Gastroesophageal sphincter (tissue), 4 donors: ENCODE measurements at places on chromosomes 6 and 20.

GRCh38 chr6:4021854-4022695 is 56.9 kb downstream of the FAM217A start:
- no peak for ATAC-seq

DNA sequence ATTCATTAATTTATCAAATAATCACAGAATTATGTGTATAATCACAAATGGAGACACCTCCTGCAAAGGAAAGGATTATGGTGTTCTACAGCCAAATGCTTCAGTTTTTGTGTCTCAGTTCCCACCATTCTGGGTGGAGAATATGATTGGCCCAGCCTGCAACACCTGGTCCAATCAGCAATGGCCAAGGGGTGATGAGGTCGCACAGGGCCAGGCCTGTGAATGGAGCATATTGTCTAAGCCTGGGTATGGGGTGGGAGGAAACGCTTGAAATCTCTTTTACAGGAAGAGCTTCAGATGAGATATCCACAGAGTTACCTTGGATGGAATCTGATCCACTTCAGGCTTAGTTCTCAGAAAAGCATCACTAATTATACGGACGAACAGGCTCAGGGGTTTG is 271.6 kb downstream of the DHX35 start:
- ATAC-seq, result no peak

DNA sequence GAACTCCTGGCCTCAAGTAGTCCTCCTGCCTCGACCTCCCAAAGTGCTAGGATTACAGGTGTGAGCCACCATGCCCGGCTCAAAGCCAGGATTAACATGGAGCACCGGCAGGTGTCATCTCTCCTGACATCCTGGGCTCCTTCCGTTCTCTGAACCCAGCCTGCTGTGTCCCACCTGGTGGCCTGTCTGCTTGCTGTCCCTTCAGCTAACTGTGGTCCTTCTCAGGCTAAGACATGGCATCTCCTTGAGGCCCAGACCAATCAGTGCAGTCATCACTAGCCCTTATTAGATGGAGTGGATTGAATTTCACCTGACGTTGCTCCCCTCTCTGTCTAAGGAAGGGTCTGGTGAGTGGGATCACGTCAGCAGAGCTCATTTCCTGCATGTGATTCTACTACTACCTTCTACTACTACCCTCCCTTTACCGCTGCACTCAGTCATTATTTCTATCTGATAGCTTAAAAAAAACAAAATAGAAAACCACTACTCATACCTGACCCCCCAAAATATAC is 28.0 kb upstream of the SYNJ2 start:
- no peak for ATAC-seq

DNA sequence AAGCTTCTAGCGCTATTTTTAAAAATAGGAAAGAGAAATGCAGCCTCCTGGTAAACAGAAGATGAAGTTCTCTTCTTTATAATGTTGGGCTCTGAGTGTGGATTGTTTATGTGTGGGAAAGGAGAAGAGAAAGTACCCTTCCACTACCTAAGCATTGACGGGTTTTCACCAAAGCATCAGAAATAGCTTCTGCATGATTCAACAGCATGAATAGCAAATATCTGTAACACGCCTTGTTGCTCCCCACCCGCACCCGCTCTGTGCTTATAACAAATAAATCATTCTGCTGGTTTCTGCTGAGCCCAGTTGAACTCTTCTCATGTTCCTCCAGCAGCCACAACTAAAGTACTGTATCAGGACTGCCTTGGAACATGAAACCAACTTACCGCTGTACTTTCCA is 20.7 kb downstream of the TXLNB start:
- ATAC-seq, result no peak

DNA sequence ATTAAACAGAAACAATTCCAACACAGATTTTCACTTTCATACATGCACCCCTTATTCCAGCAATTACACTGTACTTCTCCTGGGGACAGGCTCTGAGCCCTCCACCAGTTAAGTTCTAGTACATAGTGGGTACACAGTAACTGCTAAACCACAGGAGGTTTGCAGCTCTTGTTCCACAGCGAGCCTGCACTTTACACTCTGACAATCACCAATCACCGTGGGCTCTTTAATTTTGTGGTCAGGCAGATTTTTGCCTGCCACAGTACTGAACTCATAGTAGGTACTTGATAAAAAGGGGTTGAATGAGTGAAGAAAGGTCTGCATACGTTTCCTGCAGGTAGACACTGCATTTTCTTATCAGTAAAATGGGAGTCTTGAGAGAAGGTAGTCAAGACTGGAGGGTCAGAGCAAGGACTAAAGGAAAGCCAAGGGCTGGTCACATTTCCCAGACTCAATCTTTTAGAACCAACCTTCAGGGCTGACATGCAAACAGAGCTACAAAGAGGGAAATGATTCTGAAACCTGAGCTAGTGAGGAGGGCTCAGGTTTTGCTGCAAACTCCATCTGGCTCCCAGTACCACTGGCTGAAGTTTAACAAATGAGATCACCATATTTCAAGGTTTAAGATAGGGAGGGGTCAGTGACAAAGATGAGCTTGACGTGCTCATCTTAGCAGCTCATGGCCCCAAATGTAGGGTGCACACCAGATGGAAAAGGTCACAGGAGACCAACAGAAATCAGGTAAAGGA is 404.6 kb downstream of the BTBD9 start:
- ATAC-seq, result no peak

DNA sequence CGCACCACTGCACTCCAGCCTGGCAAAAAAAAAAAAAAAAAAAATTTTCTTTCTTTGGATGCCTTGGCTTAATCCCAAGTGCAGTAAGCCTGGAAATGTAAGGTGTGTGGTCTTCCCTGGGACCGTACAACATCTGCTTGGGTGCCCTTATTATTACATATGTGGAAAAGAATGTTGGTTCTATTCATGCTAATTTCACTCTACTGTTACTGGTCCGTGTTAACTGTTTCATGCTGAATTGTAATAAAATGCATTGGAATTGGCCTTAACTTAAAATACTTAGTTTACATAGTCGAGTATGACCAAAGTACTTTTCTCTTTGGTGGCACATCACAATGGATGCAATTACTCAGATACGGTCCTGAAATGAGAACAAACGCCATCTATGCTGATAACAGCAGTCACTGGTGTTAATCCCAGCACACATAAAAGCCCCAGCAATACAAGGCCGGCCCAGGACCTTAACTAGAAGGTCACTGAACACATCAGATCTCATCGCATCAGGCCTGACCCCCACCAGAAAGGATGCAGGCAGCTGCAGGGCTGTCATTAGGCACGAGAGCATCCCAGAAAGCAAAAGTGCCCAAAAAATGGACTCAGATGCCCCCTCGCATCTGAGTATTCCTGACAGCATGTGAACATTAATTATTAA is 1.2 kb downstream of the SERPINB6 start:
- no peak for ATAC-seq

DNA sequence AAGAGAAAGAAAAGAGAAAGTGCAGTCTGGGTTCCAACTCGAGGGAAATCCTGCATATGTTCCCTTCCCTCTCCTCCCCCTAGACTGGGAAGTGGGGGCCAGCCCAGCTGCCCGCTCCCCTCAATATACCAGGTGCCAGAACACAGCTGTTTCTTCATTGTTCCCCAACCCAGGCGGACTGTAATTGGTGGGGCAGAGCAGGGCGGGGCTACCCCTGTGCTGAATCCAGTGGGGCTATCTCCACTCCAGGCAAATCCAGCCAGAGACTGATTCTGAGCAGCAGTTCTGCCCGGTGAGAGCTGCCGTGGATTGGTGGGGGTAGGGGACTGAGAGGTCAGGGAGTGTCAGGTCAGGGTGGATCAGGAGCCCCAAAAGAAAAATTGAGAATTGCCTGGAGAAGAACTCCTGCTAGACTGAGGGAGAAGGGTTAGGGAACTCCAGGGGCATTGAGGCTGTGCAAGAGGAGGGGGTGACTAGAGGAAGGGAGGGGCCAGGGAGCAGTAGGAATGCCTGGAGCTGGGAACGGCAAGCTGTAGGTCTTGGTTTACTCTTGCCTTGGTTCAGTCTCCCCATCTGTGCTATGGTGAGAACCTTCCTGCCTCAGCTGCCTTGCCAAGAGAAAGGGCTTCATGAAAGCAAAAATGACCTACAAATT is at the start of gene MYMX:
Gene MYMX (plus strand): TSS at position 250 of the 655 bp plus-strand sequence. CDS start 546 bp downstream, outside the sequence.
- ATAC-seq, result no peak

DNA sequence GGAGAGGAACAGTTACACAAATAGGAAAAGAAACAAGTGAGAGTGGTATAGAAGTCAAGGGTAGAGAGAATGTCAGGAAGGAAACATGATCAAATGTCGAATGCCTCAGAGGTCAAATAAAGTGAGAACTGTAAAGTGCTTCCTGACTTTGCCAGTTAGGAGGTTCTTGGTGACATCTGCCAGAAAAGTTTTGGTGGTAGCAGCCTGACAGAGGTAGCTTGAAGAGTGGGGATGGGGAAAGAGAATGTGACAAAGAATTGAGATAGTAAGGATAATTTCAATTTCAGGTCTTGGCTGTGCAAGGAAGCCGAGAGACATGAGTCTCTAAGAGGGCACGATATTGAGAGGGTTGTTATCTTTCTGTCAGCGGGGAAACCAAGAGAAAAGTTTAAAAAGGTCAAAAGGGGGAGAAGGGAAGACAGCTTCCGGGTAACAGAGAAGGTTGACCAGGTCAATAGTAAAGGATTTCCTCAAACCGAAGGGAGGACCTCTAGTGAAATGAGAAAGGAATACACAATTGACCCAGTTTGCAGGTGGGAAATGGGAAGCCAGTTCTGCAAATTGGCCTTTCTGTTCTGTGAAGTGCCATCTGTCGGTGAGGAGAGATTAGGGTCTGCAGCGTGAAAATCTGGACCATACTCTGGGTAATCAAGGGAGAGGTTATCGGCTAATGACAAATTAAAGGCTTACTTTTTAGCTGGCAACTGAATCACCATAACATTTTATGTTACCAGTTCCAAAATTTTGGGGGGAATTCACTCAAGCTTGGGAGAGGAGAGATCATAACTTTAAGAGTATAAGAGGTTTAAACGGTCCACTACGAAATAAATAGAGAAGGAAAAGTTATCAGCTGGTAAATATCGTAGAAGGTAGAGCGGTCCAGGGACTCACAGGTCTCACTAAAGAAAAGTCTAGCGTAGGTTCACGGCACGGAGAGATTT is 973 bp upstream of the BRD2 start:
- no peak for ATAC-seq

DNA sequence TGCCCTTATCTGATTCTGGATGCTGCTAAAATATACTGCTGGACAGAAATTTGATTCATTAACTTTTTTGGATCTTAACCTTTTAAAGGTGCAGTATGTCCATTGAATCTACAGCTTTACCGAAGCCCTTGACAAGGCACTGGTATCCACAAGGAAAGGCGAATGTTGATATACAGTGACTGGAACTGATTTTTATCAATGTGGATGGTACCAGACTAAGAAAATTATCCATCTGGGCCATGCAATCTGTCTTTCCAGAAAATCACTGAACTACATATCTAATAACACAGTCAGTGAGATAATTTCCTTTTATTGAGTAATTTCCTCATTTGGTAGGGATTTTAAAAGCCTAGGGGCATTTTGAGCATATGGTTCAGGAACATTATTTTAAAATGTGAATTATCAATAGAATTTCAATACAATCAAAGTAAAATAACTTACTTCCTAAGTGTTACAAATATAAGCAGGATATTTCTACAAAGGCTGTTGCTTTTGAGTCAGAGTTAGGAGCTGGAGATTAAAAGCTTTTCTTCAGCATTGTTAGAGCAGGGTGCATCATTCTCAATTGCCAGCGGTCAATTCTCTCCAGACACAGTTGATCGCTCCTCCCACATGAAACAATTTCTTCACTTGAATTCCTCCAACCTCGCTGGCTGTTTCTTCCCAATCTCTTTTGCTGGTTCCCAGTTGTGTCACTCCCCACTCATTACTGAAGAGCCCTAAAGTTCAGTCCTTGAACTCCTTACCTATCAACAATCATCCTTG is 585.3 kb upstream of the FLRT3 start:
- no peak for ATAC-seq

DNA sequence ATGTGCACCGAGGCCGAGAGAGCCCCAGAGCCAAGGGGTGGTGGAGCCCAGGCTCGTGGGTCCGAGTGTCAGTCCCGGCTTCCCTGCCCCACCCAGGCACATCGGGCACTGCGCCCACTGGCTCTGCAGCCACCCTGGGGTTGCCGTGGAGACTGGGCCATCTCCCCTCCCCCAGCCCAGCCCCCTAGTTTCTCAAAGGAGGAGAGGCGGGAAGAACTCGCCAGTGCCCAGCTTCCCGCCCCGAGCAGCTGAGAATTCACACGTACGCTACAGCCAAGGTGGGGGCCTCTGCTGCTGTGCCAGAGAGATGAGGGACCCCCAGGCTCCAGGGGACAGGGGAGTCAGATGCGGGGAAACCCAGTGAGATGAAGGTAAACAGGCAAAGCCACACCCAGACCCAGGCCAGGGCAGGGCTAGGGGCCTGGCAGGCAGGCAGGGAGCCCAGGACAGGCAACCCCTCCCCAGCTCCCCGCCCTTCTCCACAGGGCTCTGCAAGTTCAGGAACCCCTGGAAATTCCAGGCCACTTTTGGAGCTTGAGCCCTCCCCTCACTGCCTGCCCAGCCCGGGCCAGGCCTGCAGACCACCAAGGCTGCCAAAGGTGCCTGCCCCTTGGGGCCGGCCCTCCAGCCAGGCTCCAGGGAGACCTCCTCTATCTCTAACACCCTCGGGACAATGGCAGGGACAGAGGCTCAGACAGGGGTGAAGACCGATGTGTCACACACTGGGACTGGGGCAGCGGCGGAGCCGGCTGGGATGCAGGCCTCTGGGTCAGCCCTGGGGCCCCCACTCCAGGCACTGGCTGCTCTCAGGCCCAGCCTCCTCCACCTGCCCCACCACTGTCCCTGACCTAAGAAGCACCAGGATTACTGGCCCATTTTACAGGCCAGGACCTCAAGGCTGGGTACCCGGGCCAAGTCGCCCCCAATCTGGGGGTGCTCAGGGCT is 6.0 kb downstream of the LAMA5 start:
- no peak for ATAC-seq

- ATAC-seq, result no peak
Measured at GRCh38 chr6:46271107-46271506, 100.3 kb upstream of the ENPP5 start.

DNA sequence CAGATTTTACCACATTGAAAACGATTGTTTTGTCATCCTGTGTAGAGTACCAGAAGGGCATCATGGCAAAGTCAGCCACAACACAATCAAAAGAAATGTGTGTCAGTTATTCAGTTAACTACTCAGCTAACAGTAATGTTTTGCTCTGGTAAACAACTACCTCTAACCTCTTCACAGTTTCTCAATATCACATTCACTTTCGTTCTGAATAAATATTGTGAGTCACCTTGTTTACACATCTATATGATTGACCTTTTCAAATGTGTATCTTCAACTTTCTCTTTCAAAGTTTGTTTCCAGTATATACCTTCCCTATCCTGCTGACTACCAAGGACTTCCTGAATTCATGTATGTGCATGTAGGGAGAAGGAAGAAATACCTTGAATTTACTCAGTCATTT is 216.6 kb upstream of the UFL1 start:
- ATAC-seq, result no peak
